ENCODE measurements at places on chromosomes 5 and 9.
A peak's percentile ranks its signal among the peaks of the same experiment; 100 is the strongest.

- no peak for DNase-seq
These were observed 569.9 kb downstream of the RAB3C start for GRCh38 chr5:59152701-59153245.

GRCh38 chr9:129146441-129146941 is 31.6 kb downstream of the IER5L start:
- DNase-seq: no peak

- no peak for DNase-seq
These were observed 38.5 kb downstream of the FAM219A start for GRCh38 chr9:34419716-34420504.

DNA sequence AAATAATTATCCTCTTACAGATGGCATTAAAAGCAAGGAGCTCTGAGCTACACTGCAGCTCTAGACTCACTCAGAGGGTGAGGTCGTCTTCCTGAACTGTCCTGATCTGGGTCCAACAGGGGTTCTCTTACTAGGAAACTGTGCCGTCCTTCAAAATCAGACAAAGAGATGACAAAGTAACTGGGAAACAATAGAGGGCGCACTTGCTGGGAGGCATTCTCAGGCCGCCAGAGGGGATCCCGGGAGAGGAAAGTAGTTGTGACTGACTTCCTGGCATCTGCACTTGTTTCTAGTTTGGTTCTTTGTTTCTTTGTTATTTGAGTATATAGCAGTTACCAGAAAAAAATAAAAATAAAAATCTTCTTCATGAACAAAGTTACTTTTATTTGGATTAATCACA is 142.9 kb upstream of the MSX2 start:
- DNase-seq: no peak

DNA sequence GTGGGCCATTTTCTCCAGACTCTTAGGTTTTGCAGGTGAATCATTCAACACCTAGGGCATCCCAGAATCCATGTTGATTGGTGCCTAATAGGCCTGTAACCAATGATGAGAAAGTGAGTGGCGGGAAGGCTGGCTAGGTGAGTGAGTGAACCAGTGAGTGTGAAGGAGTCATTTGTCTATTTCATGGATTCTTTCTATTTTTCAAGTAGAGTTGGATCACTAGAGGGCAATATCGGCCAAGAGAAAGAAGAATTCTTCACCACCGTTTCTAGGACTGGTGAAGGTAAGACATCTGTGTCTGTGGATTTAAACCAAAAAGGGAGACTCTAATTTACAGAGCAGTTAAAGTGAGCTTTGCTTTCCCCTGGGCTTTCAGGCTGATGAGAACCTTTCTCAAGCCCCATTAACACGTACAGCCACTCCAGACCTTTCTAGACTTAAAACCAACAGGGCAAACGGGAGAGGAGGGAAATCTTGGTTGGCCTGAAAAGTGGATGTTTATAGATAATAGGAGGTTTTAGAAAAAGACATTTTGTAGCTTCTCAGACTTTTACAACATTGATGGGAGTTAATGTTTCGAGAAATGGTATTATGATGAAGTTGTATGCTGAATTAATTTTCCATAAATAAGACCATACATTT is 114.3 kb upstream of the IL12B start:
- no peak for DNase-seq

GRCh38 chr5:41641621-41642020 is 131.2 kb upstream of the PLCXD3 start:
- DNase-seq: no peak

- no peak for DNase-seq
These were observed 41.8 kb downstream of the LMNB1 start for GRCh38 chr5:126818736-126819135.

- no peak for DNase-seq
These were observed 297.7 kb downstream of the IRX2 start for GRCh38 chr5:2453781-2454180.

GRCh38 chr5:119630752-119631440 is 1.5 kb downstream of the FAM170A start:
- DNase-seq: no peak

- DNase-seq: no peak
These were observed 590.3 kb upstream of the C9orf72 start for GRCh38 chr9:28163619-28164018.

- no peak for DNase-seq
These were observed 148.2 kb upstream of the KLF4 start for GRCh38 chr9:107637421-107638420.

- no peak for DNase-seq
These were observed 3.0 kb downstream of the N4BP3 start for GRCh38 chr5:178116143-178116885.

GRCh38 chr9:134633362-134634142 is 8.1 kb upstream of the COL5A1 start:
- DNase-seq: no peak

- no peak for DNase-seq
These were observed 217.5 kb upstream of the OTULINL start for GRCh38 chr5:14364096-14364495.

GRCh38 chr9:85741095-85741874 is 469 bp downstream of the AGTPBP1 start:
- DNase-seq: no peak

GRCh38 chr5:90873033-90873517 is 314.5 kb downstream of the ADGRV1 start:
- no peak for DNase-seq

DNA sequence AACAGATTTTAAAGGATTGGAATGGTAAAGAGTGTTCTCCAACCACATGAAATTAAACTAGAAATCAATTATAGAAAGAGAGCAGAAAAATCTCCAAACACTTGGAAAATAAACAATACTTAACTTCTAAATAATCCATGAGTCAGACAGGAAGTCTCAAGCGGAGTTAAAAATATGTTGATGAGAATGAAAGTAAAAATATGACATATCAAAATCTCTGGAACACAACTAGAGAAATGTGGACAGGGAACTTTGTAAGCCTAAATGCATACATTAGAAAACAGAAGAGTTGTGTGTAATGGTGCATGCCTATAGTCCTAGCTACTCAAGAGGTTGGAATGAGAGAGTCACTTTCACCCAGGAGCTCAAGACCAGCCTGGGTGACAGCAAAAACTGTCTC is 47.9 kb upstream of the ZNF618 start:
- no peak for DNase-seq

DNA sequence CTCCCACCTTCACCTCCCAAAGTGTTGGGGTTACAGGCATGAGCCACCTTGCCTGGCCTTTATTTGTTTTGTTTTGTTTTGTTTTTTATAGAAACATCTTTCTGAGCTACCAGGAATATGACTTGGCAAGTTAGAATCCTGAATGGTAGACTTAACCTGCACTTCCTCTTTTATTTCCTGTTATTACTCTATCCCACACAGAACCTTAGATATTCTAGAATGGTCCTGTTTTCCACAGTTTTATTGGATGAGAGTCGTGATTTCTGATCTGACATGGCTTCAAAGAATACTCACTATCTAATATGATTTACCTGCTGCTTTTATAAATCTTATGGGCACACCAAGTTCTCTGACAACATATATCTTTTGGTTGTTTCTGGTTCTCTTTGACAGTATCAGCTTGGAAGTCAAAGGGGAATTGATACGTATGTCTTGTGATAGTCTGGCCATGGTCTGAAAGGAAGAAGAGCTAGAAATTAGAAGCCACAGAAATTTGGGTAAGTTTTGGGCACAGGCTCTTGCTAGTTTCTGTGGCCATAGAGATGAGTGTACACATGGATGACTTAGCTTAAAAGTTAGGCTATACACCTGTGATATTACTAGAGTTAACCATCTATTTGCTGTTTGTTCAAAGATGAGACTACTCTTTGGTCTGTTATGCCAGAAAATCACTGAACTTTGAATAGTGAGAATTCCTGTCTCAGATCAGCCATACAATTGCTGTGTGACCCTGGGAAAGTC is 4.7 kb upstream of the PANK3 start:
- no peak for DNase-seq

- DNase-seq: no peak
These were observed 24.8 kb upstream of the RAPGEF6 start for GRCh38 chr5:131659841-131660240.

DNA sequence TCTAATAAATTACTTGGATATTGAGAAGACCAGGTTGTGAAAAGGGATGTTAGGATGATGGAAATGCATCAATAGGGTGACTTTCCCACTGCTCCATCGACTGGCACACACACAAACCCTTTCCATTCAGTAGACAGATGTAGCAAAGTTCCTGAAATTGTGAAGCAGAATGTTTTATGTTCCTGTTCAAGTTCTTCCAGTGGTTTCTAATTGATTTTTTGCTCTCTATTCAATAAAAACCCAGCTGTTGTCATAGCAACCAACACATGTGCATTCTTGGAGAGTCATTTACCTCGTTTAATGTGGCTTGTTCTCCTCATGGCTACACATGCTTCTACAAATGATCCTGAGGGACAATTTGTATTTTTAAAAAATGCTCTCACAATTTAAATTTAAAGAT is 244.6 kb downstream of the RAB3C start:
- DNase-seq: no peak

DNA sequence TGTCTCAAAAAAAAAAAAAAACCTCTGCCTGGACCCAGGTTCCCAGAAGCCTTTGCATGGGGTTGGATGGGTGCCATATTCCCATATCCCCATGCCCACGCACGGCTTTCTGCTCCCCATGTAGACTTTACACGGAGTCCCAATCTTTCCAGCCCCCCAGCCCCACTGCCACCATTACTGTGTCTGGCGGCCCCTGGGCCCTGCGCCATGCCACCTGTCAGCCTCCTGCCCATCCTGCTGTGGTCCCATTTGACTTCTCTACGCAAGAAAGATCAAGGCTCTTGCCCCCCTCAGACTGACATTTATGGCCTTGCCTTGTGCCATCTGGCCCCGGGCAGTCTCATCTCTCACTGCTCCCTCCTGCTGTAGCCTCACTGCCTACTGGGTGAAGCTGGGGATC is 6.5 kb upstream of the AK1 start:
- no peak for DNase-seq

DNA sequence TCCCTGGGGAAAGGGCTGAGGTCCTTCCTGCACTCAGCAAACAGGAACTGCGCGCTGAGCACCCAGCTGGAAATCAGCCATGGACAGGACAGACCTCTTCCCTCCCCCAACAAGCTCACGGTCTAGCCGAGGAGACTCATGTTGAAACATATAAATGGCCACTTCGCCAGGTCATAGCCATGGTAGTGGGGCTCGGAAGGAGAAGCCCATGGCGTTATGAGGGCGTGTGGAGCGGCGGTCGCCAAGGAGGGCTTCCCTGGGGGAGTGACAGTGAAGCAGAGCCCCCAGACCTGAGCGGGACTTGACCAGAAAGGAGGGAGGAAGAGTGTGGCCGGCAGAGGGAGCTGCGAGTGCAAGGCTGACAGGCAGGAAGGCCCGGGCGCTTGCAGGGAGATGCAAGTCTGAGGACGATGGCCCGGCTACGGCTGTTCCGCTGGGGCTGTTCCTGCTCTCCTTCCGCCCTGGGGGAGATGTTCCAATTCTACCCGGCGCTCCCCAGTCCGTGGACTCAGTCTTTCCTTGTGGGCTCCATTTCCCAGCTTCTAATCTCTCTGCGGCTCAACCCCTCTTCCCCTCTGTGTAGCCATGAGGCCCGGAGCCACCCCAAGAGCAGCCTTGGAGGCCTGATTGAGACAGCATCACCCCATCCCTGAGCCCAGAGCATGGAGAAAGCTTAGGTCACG is 43.9 kb upstream of the PRRC2B start:
- DNase-seq: peak; percentile 13

DNA sequence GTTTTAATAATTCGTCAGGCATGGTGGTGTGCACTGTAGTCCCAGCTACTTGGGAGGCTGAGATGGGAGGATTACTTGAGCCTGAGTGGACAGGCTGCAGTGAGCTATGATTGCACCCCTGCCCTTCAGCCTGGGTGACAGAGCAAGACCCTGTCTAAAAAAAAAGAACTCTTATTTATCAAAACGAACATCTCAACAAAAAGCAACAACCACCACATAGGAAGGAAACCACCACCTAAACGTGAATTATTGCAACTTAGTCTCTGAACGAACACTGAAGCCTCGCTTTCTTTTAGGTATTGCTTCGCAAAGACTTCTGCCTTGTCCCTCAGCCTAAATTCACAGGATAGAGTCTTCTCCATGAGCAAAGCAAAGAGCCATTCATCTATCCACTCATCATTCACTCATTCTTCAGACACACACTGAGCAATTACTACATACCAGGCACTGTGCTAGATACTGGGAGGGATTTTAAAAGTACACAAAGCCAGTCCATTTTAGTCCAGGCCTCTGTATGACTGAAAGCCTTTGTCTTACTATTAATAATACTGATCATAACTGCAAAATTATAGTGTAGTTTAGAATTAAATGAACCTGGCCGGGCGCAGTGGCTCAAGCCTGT is 57.4 kb downstream of the THBS4 start:
- no peak for DNase-seq

DNA sequence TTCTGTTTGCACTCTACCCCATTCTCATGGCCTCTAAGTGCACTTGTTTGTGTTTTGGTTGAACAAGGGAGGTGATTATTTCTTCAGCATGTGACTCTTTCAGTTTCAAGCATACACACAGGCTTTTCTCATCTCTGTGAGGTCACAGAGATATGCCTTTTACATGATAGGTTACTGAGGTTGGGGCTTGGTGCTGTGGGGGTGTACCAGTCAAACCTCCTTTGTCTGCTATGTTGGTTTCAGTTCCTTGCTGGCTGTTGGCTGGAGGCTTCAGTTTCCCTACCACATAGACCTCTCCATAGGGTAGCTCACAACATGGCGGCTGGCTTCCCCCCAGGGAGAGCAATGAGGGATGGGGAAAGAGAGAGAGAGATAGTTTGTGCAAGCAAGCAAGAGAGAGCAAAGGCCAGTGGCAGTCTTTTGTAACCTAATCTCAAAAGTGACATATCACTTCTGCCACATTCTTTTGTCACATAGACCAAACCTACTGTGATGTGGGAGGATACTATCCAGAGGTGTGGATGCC is 96.7 kb upstream of the SEMA6A start:
- no peak for DNase-seq

DNA sequence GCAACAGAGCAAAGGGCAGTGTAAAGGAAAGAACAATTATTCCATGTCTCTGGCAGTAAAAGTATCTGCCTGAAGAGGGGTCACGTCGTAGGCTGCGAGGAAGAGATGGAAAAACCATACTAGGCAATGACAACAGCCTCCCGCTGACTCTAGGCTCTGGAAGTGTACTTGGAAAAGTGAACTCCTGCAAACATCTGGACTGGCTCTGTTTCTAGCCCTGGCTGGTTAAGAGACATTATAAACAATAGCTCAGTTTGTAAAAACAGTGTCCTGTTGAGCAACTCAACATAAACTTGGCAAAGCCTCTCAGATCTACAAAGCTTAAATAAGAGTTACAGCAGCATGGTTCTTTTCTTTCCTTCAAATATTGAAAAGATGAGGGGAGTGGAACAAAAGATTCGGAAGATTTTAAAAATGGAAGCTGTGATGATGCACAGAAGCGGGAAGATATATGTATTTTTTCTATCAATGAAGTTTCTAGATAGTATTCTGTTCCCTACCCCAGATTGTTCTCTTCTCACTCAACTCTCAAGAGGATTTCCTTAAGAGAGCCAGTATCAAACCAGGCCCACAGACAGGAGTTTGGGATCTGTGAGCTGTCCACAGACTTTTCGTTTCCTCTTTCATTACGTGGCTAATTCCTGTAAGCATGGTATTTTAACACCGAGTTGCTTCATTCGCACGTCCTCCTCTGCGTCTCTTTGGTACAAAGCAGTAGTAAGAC is 79.4 kb downstream of the SPTLC1 start:
- no peak for DNase-seq

GRCh38 chr9:104322596-104322995 is 181.5 kb upstream of the OR13F1 start:
- no peak for DNase-seq
